ENCODE measurements at places on chromosomes 16 and 17.
A peak's percentile ranks its signal among the peaks of the same experiment; 100 is the strongest.

GRCh38 chr17:53527473-53527872 is 295.3 kb upstream of the KIF2B start:
- no peak for DNase-seq

GRCh38 chr17:8740486-8740885 is 4.2 kb downstream of the CCDC42 start:
- no peak for DNase-seq

- no peak for DNase-seq
Observed at GRCh38 chr16:19297454-19297853, 11.9 kb downstream of the CLEC19A start.

DNA sequence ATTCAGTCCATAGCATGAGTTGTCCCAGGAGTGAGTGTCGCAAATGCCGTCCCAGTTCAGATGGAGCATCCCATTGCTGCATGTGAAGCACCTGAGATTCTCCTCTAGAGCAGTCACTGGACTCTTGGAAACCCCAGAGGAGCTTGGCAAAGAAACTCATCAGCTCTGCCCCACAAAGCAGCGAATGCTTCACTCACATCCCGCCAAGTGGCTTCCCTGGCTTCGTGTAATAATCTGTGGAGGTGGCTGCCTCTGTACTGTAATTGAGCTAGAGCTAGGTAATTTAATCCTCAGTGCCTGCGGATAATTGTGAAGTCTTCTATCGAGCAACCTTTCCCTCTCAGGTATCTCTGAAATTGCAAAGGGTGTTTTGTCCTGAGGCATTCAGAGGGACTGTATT is 107.1 kb downstream of the SNX29 start:
- no peak for DNase-seq

- peak; percentile 37 for DNase-seq
Observed at GRCh38 chr16:1511662-1512569, 18.8 kb downstream of the TELO2 start.

DNA sequence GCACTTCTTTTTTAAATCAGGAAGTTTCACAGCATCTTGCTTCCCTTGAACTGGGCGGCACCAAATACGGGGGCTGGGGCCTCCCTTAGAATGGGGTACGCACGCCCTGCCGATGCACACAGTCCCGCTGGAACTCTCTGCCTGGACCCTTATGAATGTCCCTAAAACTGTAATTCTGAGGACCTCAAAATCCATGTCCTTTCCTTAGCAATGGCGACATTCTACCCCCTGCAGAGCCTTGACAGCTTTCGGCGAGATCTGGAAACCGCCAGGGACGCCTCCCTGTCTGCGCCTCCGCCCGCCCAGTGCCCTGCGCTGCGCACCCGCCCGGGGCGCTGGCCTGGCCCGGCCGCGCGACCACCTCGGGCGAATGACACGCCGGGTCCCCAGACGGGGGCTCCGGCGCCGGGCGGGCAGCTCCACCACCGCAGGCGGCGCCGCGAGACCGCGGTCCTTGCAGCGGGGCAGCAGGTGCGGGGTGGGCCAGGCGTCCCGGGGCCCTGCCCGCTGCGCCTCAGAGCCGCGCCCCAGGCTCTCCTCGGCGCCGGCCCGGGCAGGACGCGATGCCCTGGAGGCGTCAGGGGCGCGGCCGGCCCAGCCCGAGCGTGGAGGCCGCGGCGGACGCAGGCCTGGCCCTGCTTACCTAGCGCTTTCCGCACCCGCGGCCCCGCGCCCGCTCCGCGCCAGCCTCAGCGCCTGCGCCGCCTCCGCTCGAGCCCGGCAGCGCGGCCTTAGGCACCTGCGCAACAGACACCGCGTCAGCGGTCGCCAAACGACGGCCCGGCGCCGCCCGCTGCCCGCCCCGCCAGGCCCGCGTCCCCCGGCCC is 548 bp downstream of the HAGH start:
- no peak for DNase-seq

DNA sequence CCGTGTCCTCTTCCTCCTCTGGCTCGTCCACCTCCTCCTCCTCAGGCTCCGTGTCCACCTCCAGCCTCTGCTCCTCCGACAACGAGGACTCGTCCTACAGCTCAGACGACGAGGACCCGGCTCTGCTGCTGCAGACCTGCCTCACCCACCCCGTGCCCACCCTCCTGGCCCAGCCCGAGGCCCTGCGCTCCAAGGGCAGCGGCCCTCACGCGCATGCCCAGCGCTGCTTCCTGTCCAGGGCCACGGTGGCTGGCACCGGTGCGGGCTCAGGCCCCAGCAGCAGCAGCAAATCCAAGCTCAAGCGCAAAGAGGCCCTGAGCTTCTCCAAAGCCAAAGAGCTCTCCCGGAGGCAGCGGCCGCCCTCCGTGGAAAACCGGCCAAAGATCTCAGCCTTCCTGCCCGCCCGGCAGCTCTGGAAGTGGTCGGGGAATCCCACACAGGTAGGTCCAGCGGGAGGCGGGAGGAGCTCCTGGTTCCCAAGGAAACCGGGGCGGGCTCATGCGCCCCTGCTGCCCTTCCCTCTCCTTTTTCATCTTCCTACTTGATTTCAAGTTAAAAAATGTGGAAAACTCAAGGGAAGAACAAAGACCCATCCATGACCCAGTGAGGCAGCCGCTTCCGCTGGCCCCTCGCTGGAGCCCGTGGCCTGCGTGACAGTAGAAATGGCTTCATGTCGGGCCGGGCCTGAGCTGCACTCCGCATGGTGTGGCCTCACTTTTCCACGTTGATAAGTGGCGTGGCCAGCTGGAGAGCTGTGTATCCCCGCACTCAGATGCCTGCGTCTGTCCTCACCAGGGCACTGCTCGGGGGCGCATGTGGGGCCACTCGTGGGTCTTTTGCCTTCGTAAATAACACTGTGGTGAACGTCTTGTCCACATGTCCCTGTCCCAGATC is 50.7 kb downstream of the ACTG1 start:
- no peak for DNase-seq
